Activated effector memory CD4-positive, alpha-beta T cell treated with anti-CD3 and anti-CD28 coated beads, Interleukin-2, amount 50 U/mL, for 16 hours (primary cell): ENCODE measurements at places on chromosomes 5 and 9.

- DNase-seq = no peak
These were observed 445.6 kb upstream of the EDIL3 start for GRCh38 chr5:84830265-84830664.

- DNase-seq = peak; percentile 60
These were observed 57.6 kb downstream of the TMOD1 start for GRCh38 chr9:97559111-97559514.

GRCh38 chr9:33157960-33158842 lies 8.9 kb downstream of the B4GALT1 start:
- no peak for DNase-seq

GRCh38 chr9:129108083-129108804 lies 2.3 kb downstream of the CRAT start:
- DNase-seq = no peak

DNA sequence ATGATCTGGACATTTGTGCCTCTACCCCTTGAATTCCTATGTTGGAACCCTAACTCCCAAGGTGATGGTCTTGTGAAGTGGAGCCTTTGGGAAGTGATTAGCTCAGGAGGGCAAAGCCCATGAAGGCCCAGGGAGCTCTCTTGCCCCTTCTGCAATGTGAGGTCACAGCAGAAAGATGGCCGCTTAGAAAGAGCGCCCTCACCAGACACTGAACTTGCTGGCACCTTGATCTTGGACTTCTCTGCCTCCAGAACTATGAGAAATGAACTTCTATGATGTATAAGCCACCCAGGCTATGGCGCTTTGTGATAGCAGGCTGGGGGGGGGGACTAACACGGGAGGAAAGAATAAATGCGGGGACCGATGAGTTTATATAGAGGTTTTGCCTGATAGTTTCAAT lies 45.3 kb downstream of the AGXT2 start:
- DNase-seq = no peak

DNA sequence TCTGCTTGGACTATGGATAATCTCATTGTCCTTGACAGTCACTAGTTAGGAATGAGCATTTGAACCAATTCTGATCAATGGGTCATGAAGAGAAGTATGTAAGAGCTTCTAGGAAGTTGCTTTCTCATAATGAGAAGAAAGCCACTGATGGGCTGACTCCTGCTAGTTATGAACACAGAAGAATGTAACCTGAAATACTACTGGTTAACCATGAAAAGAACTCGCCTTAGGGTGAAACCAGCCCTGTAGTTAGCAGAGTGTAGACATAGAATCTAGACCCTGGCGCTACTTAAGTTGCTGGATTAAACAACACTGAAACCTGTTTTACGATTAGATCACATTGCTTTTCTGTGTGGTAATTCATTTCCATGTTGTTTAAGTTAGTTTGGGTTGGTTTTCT lies 26.6 kb downstream of the SLF1 start:
- DNase-seq = no peak

GRCh38 chr5:40365342-40366330 lies 314.1 kb upstream of the PTGER4 start:
- no peak for DNase-seq

GRCh38 chr5:139688751-139689372 lies 40.7 kb downstream of the CXXC5 start:
- no peak for DNase-seq

GRCh38 chr5:53087621-53088121 lies 21.9 kb downstream of the MOCS2 start:
- no peak for DNase-seq

GRCh38 chr5:52867809-52868208 lies 80.1 kb downstream of the ITGA1 start:
- DNase-seq = no peak

GRCh38 chr9:104374711-104375110 lies 129.4 kb upstream of the OR13F1 start:
- DNase-seq = no peak

DNA sequence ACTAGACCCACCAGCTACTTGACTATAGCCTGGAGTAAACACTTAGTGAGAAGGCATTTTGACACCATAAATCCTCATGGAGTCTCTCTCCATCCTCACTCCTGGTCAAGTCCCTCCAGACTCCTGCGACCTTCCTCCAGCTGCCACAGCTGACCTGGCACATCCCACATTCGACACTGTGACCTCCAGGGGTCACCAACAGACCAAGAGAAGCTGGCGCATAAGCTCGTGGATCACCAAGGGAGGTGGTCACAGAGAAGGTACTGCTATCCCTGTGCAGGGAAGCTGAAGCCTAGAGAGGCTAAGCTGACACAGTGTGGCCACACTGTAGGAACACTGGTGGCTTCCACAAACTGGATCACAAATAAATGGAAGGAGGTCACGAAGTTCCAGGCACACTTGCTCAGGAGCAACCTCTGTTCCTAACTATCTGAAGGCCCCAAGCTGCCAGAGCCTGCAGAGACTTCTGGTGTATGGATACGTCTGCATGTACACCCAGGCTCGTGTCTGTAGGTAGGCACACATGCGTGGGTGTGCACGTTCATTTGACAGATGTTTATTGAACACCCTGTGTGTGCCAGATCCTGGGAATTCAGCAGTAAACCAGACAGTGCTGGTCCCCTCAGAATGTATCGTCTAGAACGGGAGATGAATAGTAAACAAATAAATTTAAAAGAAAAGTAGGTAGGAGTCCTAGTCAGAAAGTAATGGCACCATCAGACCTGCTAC lies 104.4 kb downstream of the C5orf15 start:
- no peak for DNase-seq

- DNase-seq = peak; percentile 68
These were observed 27.1 kb downstream of the ZDHHC11B start for GRCh38 chr5:757346-757930.

DNA sequence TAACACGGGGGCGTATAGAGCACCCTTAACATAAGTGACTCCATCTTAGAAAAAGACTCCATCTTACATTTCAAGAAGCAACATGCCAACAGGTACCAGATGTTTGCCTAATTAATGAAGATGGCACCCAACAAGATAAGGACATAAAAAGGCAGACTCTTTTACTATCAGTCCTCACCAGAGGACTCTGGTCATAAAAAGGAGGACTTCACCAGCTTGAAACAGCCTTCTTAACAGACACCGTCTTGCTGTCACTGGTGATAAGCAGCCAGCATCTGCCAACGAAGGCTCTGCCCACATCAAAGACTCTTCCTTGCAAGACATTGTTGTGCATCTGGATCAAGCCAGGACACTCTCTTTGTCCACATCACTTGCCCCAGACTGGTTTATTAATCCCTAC lies 80.3 kb downstream of the S1PR3 start:
- no peak for DNase-seq
